ENCODE measurements at places on chromosomes 16 and 17. TPM values are rescaled to one million over a fixed set of nuclear protein-coding genes. Genes with fewer than 3 reads are reported as not detected.

MYO15B gene
- 4.5 TPM for total RNA-seq

P2RX5 gene
- 3.6 TPM for total RNA-seq

HSPB9 gene
- not detected for total RNA-seq

MT1H gene
- not detected for total RNA-seq

WNT9B gene
- not detected for total RNA-seq

SPATA20 gene
- 27.9 TPM for total RNA-seq

SLFN11 gene
- total RNA-seq, result 9.6 TPM

CAMKK1 gene
- total RNA-seq, result 5.1 TPM

BLTP2 gene
- total RNA-seq, result 101 TPM

SLC16A6 gene
- total RNA-seq, result 0.24 TPM

FA2H gene
- total RNA-seq, result 1.9 TPM

C17orf50 gene
- total RNA-seq, result not detected

GP2 gene
- total RNA-seq, result not detected

SDR42E1 gene
- 31.8 TPM for total RNA-seq

SLC25A11 gene
- 65.4 TPM for total RNA-seq

FOXJ1 gene
- not detected for total RNA-seq

ATP2A1 gene
- not detected for total RNA-seq

DHRS7C gene
- not detected for total RNA-seq

FAM83G gene
- total RNA-seq, result 44.8 TPM
